ENCODE measurements at places on chromosomes 4 and X.

GRCh38 chrX:29617276-29617675 lies 598.1 kb upstream of the MAGEB2 start:
- DNase-seq = no peak

GRCh38 chr4:165222651-165222994 lies 15.3 kb downstream of the KLHL2 start:
- DNase-seq = no peak

- DNase-seq = no peak
Measured at GRCh38 chrX:153970357-153971123, 1.1 kb downstream of the HCFC1 start.

DNA sequence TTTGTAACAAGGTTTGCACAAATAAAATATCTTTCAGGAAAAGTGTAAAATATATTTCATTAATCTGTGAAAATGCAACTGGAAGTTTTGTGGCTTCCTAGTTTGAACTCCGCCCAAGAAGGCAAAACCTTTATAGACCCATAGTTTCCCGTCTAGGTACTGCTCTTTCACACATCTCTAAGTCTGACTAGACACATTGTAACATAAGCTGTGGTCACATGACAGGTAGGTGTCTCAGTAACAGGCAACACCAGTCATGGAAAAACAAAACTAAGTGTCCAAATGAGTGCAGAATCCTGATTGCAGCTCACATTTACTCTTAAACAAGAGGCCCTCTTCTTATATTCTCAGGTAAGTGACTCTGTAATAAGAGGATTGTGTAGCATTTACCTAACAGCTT lies 55.6 kb downstream of the SNCA start:
- no peak for DNase-seq

DNA sequence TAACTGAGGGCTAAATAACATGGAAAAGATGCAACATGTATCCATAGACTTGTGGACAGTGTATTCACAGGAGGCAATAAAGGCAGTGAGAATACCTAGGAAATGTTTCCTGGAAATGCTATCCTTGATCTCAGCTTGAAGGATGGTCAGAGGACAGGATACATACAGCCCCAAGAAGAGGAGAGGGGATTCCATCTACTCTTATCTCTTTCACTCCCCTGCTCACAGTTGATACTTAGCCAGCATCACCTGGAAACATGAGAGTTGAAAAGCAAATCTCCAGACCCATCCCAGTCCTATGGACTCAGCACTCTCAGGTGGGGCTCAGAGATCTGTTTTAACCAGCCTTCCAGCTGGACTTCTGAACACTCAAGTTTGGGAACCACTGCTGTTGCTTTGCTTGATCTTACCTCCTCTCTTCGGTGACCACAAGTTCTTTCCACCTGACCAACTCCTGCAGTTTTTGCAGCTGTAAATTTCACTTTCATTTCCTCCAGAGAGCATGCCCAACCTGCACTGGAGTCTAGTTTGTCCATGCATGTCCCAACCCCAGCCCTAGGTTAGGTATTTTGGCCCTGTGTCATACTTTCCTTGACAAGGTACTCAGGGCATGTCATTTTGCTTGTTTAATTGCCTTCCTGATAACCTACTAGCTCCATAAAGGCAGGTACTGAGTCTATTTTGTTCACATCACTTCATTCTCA lies 10.4 kb downstream of the RELL1 start:
- DNase-seq = no peak

GRCh38 chrX:29477878-29478277 lies 737.5 kb upstream of the MAGEB2 start:
- no peak for DNase-seq

GRCh38 chr4:80382090-80382832 lies 46.7 kb downstream of the CFAP299 start:
- no peak for DNase-seq

- no peak for DNase-seq
Measured at GRCh38 chrX:7068939-7069367, 78.6 kb upstream of the STS start.

GRCh38 chr4:42018451-42018850 lies 28.1 kb downstream of the SLC30A9 start:
- no peak for DNase-seq
